ENCODE measurements at places on chromosomes 7 and 10.

DNA sequence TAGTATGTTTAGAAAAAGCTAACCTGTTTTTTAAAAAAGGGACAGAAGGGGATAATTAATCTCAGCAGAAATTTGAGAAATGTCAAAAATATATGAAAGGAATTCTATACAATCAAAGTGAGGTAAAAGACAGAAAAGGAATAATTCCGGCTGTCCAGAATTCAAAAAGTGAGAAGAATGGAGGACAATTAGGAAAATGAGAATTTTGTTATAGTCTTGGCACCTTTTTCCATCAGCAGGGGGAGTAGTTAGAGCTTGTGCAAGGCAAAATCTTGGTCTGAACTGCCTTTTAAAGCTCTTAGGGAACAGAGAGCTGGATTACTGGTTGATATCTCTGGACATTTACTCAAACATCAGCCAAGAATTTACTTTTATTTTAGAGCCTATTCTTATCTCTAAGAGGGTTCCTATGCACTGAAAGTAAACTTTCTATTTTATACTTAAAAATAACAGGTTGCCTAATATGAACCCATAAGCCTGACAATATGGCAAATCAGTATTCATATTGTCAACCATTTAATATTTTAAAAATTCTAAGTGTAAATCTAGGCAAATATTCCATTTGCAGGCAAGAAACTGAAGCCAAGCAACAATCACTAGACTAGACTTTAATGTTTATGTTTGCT is 185.6 kb downstream of the ANK3 start:
- peak; percentile 49 for DNase-seq

DNA sequence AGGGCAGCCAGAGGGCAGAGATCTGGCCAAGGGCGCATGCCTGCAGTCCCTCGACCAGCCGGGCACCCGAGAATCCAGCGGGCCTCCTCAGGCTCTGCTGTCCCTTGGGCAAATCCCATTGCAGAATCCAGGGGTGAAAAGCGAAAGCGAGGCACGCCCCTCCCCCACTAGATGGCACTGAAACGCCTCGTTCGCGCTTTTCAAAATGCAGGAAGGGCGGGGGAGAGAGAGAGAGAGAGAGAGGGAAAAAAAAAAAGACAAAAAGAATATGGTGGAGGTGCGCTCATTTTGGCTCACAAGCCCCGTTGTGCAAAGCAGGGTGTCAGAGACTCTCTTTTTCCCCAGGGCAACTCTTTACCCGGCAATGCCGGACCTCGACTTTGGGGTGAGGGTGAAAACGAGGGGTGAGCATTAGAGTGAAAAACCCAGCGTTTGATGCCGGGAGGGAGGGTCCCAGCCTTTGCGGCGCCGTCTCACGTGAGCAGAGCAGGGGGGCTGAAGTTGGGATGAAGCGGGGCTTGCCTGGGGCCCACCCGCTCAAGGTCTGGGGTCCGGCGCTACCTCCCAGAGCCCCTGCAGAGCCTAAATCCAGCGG is 2.5 kb upstream of the TMEM178B start:
- peak; percentile 12 for DNase-seq

GRCh38 chr10:123526356-123527064 is 139.6 kb upstream of the GPR26 start:
- DNase-seq, result no peak

GRCh38 chr10:72846238-72846637 is 47.3 kb upstream of the OIT3 start:
- DNase-seq, result peak; percentile 19

All from muscle of back (tissue), 13 donors.